Activated T-cell treated with anti-CD3 and anti-CD28 coated beads, Interleukin-2, amount 50 U/mL, for 4 hours (primary cell): ENCODE measurements at places on chromosomes 12 and 14. TPM values are rescaled to one million over a fixed set of nuclear protein-coding genes. Genes with fewer than 3 reads are reported as not detected.

DNA sequence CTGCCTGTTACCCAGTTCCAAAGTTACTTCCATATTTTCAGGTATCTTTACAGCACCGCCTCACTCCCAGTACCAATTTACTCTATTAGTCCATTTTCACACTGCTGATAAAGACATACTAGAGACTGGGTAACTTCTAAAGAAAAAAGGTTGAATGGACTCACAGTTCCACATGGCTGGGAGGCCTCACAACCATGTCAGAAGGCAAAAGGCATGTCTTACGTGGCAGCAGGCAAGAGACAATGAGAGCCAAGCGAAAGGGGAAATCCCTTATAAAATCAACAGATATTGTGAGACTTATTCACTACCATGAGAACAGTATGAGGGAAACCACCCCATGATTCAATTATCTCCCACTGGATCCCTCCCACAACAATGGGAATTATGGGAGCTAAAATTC, 9.8 kb downstream of the AREL1 start:
- DNase-seq, result no peak

DNA sequence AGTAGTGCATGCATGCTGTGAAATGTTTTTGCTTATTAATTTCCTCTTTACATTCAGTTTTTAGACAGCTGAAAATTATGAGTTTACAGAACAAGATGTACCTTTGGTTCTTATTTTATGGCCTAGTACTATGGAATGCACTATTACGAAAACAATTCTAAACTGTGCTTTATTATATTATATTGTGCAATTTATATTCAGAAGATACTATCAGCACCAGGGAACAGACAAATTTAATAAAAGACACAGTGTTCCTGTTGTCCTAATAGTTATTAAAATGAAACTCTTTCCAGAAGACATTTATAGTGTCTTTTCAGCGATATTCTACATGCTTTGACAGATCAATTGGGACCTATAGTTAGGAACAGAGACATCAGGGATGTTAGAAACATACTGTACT, 427.3 kb downstream of the BTG1 start:
- DNase-seq, result no peak

- no peak for DNase-seq
Observed at GRCh38 chr14:52834440-52834842, 43.0 kb upstream of the GNPNAT1 start.

DNA sequence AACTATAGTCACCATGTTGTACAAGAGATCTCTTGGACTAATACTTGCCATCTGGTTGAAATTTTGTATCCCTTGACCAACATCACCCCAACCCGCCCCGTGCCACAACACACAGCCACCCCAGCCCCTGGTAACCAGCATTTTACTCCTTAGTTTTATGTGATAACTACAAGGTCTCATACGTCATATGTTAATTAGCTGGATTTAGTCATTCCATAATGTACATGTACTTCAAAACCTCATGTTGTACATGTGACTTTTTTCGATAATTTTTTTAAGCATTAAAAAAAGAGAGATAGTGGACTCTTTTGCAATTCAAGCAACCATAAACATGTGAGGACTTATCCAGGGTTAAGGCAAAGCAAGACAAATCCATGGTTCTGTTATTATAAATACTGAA, 773.4 kb upstream of the NOVA1 start:
- DNase-seq, result no peak

OR11H6 gene
- total RNA-seq, result not detected
